ENCODE measurements at places on chromosomes 11 and 22. TPM values are rescaled to one million over a fixed set of nuclear protein-coding genes. Genes with fewer than 3 reads are reported as not detected.

The TPBGL gene
- under 0.01 TPM for total RNA-seq

The OR8A1 gene
- total RNA-seq = not detected

The SCGB1A1 gene
- total RNA-seq = not detected

The SAA2 gene
- not detected for total RNA-seq

The BACE1 gene
- total RNA-seq = 6.2 TPM

The TBX10 gene
- not detected for total RNA-seq
